Stimulated activated naive B cell treated with anti-CD40 and anti-IgM and Interleukin-4, amounts not matched to agents 10 μg/mL and 1 μg/mL and 100 μg/mL, for 72 hours (primary cell): ENCODE measurements at places on chromosomes 4 and X.

GRCh38 chr4:27429364-27429871, 568.8 kb downstream of the STIM2 start:
- DNase-seq = no peak

GRCh38 chrX:97401154-97401553, 517.4 kb downstream of the RPA4 start:
- DNase-seq = no peak

GRCh38 chr4:185298728-185299430, 89.5 kb downstream of the SNX25 start:
- no peak for DNase-seq

DNA sequence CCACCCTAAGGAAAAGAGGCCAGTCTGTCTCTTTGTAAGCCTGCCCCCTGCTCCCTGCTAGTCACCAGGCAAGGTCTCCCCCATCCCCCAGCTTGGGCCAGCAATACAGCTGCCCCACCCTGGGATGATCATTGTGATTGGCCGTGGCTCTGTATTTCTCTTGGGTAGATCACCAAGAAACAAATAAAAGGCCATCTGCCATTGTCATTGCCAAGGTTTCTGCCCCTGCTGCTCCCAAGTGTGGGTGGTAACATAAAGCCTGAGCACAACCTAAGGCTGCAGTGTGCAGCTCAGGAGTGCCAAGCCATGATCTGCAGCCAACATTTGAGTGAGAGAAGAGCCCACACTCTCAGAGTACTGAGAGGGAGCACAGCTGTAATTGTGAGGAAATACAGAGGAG, 241.0 kb upstream of the POF1B start:
- no peak for DNase-seq

- DNase-seq = no peak
Measured at GRCh38 chr4:94507708-94508107, 56.0 kb downstream of the PDLIM5 start.

GRCh38 chrX:130975947-130976346, 72.9 kb upstream of the ENOX2 start:
- DNase-seq = no peak
